ENCODE measurements at places on chromosomes 13 and 19.

GRCh38 chr19:14345116-14345763, 36.0 kb upstream of the ADGRE5 start:
- DNase-seq, result no peak

GRCh38 chr19:7923295-7924191, 2.4 kb downstream of the CTXN1 start:
- no peak for DNase-seq

- no peak for DNase-seq
Observed at GRCh38 chr19:8545743-8546142, 31.5 kb downstream of the MYO1F start.

DNA sequence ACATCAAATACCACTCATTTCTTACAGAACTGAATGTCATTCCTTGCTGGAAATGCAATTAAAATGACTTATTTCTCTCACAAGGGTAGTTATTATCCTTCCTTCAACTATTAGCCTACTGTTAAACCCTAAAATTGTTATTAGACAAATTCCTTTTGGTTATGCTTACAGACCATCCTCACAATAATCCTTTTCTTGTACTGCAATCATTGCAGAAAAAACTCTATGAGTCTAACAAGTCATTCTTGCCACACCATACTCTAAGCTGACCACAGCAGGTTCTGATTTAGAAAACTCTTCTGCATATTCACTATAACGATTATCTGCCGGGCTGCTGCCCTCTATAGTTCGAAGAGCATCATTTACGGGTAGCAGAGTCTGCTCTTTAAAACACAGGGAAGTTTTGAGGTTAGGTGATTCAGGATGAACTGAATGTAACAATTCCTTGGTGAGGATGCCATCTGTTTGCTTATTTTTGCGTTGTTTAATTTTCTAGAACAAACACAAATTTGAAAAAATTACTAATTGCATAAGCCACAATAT, 38.2 kb downstream of the MTMR6 start:
- no peak for DNase-seq

DNA sequence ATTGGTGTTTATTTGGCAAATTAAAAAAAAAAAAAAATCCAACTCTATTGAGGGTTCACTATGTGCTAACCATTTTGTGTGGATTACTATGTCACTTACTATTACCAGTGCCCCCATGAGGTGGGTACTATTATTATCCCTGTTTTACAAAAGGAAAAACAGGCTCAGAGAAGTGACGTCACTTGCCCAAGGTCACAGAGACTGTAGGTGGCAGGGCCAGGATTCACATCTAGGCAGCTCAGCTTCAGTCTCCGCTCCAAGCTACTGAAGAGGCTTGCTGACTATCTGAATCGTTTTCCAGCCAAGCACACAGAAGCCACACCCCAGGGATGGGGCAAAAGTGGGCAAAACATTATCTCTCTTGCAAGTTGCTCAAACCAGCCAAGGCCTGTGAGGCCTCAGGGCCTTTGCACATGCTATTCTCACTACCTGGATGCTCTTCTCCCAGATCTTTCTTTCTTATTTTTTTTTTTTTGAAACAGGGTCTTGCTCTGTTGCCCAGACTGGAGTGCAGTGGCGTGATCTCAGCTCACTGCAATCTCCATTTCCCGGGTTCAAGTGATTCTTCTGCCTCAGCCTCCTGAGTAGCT, 4.8 kb upstream of the ANGPTL8 start:
- DNase-seq, result no peak

DNA sequence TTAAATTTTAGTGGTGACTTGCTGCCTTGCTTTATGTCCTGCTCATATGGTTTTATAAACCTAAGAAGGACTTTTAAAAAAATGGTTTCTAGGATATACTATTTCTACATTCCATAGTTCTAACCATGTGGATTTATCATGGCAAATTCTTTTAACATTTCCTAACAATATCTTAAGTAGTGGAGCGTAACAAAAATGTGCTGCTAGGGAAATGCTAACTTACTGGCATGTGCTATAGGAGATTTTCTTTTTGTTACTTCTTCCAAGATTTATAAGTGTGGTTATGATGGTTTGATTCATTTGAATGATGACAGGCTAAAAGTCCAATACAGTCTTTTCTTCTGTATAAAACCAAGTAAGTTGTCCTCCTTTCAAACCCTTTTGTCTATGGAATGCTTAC, 713.7 kb downstream of the SLITRK1 start:
- no peak for DNase-seq

GRCh38 chr13:35470671-35471661, 5.5 kb downstream of the MAB21L1 start:
- DNase-seq, result no peak

DNA sequence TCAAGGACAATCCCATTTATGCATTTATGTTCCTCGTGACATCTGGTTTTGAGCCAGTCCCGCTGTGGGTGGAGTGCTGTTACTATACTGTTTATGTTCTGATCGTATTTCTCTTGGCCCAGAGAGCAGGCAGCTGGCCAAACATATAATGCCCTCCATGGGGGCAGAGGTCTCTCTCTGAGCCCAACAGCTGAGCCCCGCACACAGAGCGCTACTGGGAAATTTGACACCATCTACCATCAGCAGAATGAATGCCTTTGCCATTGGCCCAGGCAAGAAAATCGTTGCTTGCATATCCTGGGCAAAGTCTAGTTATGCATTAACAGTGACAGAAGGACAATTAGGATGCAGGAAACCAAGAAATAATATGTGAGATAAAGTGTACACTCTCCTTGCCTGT, 126.8 kb upstream of the CACNA1A start:
- DNase-seq, result peak; percentile 92

- DNase-seq, result no peak
Observed at GRCh38 chr13:44198826-44199225, 174.8 kb upstream of the SERP2 start.

DNA sequence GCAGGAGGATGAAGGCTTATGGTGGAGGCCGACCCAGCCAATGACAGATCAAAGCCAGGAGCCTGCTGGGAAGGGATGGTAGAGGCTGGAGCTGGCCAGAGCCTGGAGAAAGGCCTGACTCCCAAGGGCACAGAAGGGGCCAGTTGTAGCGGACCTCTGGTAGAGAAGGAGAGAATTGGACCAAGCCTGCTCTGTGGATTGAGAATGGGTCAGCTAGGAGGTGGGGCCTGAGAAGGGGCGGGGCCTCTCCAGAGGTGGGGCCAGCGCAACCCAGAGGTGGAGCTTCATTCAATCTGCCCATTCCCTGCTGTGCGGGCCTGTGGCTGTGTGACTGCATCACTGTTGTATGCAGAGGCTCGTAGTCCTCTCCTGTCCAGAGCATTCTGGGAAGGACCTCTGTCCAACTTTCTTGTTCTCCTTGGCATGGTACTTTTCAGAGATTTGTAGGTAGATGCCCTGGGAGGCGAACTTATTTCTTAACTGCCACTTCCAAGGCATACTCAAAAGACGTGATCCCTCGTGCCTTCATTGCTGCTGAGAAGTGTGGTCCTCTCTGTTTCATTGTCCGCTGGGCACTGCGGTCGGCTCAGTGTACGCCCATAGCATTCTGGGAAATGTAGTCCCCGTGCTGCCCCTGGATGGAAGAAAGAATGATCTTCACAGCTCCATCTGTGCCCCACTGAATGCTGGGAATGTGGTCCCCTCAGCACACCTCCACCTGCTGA, 6.7 kb downstream of the GRIN2D start:
- peak; percentile 70 for DNase-seq

DNA sequence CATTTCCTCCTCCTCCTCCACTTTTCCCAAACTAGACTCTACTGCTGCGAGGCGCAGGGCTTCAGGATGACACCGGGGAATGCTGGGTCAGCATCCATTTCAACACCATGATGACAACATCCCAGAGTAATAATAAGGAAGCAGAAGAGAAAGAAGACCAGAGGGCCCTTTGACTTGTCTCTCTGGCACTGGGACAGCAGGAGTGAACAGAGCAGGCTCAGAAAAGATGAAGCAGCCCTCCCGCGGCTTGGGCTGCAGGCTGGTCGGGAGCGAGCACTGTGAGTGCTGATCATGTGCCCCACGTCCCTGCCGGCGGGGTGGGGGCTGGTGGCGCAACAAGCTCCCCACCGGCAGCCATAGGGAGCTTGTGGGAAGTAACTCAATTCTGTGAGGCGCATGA, 30.5 kb downstream of the RANBP3 start:
- no peak for DNase-seq

GRCh38 chr13:42571895-42572294, 2.1 kb upstream of the TNFSF11 start:
- no peak for DNase-seq

- no peak for DNase-seq
Observed at GRCh38 chr13:103276775-103277498, 210.7 kb upstream of the SLC10A2 start.

GRCh38 chr13:26380930-26381329, 127.0 kb downstream of the CDK8 start:
- DNase-seq, result no peak

DNA sequence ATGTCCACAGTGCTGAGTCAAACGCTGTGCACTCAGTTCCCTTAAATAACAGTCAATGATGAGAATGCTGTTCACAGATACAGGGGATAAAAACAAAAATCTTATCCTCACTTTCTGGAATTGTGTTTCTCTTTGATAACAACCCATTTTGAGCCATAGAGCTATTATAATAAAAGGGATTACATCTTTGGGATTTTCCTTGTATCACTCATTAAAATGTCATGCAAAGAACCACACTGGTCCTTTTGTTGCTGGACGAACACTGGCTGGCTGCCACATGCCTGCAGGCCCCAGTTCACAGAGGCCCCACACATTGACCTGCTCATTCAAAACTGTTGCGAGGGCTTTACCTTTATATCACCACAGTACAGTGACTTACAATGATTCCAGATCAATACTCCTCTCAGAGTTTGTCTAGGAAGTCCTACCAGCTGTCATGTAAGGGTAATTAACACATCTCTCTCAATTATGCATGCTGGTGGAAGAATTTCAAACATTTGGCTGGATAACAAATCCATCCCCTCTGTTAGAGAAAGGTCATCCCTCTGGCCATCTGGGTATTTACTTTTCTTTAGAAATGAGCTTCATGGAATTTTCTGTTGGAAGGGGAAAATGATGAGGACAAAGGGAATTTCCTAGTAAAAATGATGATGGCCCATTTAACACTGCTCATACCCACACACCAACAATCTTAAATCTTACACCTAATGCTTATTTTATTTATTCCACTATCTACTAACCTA, 85.9 kb downstream of the MBNL2 start:
- no peak for DNase-seq

GRCh38 chr19:16739546-16739945, 19.9 kb downstream of the NWD1 start:
- no peak for DNase-seq

DNA sequence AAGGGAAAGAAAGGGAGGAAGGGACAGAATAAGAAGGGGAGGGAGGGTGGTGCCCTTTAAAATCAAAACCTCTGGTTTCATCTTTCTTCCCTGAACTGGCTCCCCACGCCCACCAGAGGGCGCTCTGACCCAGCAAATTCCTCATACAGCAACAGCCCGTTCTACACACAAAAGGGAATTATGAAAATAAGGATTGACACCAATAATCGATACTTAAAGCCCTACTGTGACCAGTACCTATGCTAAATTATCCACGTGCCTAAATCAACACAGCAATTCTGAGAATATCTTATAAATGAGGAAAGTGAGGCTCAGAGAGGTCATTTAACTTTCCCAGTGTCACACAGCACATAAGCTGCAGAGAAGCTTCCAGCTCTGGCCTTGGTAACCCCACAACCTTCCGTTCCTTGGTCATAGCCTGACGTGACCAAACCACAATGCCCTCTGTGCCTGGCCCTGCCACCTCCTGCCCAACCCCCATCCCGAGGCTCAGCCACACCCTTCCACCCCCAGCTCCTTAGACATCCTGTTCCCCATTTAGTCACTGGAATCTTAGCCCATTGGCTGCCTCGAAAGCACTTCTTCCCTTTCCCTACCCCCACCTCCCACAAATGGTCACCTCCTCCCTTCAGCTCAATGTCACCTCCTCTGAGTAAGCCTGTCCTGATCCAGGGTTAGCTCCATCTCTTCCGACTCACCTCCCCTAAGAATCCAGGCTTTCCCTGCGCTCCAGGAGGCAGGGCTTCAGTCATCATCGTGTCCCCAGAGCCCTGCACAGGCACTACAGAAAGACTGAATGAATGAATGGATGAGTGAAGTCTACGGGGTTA, 34.2 kb upstream of the PNMA8B start:
- peak; percentile 36 for DNase-seq

GRCh38 chr19:35732540-35733179, 9.6 kb downstream of the IGFLR1 start:
- DNase-seq, result no peak

DNA sequence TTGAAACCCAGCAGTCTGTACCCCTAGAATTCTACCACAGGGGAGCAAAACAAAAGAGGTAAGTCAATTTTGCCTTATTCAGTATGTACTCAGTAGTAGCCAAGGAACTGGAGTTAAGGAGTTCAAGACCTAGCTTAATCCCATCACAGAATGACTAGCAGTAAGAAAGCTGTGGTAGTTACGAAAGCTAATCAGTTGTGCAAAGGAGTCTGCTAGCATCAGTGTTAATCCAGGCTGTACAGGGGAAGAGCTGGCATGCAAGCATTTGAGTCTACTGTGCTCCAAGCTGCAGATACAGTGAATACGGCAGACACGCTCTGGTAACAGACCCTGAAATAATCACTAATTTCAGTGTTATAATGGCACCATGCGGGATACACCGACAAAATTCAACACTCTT, 4.7 kb downstream of the DNMT1 start:
- no peak for DNase-seq

- DNase-seq, result no peak
Observed at GRCh38 chr13:51728275-51728673, 75.7 kb downstream of the DHRS12 start.

DNA sequence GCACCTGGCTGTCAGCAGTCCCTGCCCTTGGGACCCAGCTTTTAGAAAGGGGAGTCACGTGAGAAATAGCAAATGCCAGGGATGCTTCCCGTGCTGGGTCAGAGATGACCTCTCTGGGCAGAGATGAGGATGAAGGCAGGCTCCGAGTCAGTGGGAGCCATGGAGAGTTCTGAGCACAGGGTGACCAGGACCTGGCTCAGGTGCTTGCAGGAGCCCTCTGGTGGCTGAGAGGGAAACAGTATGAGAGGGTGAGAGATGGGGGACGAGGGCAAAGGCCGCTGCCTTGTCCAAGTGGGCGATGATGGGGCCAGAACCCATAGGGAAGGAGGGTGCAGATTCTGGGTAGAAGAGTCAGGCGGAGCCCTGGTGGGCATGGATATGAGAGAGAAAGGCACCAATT, 15.8 kb downstream of the TMED1 start:
- no peak for DNase-seq

- DNase-seq, result no peak
Observed at GRCh38 chr13:75393839-75394520, 88.0 kb downstream of the TBC1D4 start.

Measured in NCI-H2029 treated with DMSO at 0.1 percent for 48 hours (cell line).